ENCODE measurements at places on chromosomes 6 and 20.

DNA sequence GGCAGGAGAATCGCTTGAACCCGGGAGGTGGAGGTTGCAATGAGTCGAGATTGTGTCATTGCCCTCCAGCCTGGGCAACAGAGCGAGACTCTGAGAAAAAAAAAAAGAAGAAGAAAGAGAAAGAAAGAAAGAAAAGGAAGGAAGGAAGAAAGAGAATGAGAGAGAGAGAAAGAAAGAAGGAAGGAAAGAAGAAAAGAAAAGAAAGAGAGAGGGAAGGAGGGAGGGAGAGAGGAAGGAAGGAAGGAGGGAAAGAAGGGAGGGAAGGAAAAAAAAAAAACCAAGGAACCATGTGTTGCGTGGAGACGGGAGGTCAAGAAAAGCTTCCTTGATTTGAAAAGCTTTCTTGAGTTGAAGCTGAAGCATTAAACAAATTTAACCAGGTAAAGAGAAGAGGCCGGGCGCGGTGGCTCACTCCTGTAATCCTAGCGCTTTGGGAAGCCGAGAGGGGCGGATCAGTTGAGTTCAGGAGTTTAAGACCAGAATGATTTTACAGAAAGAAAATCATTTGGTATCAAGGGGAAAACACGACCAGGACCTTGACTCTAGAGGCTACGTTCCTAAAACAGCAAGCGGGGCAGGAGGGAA lies 90.5 kb upstream of the PRSS16 start:
- DNase-seq = no peak

DNA sequence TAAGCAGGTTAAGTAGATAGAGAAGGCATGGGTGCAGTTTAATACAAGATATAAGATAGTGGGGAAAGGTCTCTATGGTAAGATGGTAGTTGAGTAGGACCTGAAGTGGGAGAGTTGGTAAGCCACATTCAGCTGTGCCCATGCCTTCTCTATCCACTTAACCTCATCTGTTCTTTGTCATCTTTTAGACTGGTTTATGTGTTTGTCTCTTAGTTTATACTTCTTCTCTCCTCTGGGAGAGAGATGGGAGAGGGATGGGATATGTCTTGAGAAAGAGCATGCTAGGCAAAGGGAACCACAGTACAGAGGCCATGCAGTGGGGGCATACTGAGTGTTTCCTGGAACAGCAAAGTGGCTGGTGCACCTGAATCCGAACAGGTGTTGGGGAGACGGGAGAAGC lies 46.7 kb downstream of the KIZ start:
- DNase-seq = no peak

GRCh38 chr6:94045099-94045829 lies 625.9 kb upstream of the EPHA7 start:
- no peak for DNase-seq

GRCh38 chr6:49556429-49556837 lies 6.0 kb downstream of the C6orf141 start:
- DNase-seq = no peak

- DNase-seq = no peak
Measured at GRCh38 chr6:39196673-39197091, 32.6 kb downstream of the KCNK5 start.

All from esophagus squamous epithelium (tissue), 5 donors.